ENCODE measurements at places on chromosomes 12 and 14.

- no peak for DNase-seq
These were observed 46.7 kb downstream of the KICS2 start for GRCh38 chr12:64175254-64175945.

GRCh38 chr12:53328043-53328435 is 6.6 kb upstream of the AAAS start:
- DNase-seq: no peak

- DNase-seq: no peak
These were observed 55.1 kb downstream of the TTLL5 start for GRCh38 chr14:75715926-75716780.

DNA sequence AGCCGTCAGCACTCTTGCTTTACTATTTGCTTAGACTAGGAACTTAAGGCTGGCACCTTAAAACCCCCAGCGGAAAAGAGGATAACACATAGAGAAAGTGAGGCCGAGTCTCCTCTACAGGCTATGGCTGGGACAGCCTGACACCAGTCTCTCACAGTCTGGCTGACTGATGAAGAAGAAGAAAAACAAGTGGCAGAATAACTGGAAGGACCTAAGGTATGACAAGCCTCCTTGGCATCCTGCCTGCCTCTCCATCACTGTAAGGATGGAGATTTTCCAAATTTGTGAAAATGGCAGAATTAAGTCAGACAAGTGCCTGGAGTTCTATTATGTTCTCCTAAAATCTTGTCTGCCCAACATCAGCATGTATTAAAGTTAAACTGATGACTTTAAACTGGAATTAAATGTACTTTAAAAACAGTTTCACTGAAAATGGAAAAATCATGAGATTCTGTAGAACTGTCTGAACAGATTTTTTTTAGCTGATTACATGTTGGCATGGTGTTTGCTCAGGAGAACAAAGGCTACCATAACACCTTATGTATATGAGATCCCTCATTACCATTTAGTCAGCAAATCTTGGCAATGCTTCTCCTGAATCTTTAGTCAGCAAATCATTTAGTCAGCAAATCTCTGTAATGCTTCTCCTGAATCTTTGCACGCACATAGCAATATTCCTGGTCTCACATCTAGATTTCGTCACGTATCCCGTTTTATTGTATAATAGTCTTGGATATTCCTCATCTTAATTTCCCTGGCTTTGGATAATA is 140.3 kb upstream of the AEBP2 start:
- DNase-seq: no peak

DNA sequence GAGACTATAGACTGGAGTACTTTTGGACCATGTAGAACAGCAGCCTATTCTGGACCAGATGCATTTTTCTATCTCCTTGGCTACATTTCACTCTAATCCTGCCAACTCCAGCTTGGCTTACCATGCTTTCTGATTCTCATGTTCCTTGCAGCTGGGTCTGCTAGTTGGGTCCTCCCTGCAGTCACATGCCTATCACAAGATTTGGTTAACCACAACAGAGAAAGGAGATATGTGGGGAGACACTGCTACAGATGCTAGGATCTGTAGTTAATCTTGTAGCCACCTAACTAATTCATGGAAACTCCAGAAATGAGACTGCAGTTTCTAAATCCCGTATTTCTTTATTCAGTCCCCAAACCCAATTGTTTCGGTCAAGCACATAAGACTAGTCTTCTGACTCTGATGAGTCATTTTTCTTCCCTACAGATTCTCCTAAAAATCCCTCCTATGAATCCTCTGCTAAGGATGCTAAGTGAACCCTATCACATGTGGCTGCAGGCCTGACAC is 410.6 kb downstream of the DAD1 start:
- DNase-seq: no peak

DNA sequence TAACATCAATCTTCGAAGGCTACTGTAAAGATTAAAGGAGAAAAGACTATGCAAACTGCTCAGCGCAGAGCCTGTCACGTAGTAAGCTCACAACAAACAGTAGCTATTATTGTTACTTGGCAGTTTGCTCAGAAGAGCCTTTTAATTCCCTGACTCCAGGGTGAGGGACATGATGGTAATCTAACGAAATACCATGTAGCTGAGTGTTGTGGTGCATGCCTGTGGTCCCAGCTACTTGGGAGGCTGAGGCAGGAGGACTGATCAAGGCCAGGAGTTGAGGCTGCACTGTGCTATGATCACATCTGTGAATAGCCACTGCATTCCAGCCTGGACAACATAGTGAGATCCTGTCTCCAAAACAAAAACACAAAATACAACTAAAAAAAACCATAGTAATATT is 22.8 kb downstream of the HEBP1 start:
- no peak for DNase-seq

DNA sequence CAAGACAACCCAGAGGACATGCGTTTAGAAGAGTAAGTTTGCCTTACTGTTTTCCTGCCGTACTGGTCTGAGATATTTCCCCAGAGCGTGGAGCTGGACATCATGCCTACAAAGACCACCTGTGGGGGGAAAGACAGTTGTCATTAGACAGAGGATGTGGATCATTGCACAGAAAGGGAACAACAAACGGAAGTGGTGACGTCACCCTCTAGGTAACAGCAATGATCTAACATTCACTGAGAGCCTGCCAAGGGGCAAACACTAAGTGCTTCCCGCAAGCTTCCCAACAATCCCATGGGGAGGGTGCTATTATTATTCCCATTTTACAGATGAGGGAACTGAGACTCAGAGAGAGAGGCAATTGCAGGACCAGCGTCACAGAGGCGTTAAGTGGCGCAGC is 48.5 kb downstream of the SVOP start:
- no peak for DNase-seq

DNA sequence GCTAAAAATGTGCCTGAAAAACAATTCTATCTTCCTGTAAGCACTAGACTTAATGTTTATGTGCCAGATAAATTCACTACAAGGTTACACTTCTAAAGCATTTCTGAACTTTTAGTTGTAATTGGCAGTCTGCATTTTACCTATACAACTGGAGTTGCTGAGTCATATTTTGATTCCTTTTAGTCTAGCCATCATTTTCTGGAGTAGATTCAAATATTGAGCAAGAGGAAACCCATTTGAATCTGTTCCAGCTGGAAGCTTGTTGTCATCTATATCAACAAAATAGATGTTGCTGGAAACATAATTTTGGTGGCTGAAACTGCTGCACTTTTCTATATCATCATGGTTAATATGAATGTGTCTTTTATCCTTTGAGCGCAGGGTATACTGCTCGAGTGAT is 122.2 kb upstream of the CCDC175 start:
- no peak for DNase-seq

DNA sequence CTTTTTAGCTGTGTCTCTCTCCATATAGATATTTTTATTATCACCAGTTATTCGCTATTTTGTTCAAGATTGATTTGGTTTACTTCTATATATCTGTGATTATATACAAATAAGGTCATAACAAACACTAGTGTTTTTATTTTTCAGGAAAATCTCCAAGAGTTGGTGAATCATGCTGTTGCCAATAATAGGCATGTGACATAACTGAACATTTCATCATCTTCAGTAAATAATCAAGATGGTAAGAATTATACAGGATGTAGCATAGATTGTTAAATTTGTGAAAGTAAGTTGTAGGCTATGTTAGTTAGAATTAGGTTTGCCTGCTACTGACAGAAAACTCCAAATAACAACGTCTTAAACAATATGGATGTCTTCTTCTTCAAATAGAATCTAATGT is 240.9 kb upstream of the PDE3A start:
- DNase-seq: no peak

- DNase-seq: no peak
These were observed 32.2 kb downstream of the SH2B3 start for GRCh38 chr12:111437816-111438454.

GRCh38 chr12:121261398-121261797 is 35.1 kb downstream of the CAMKK2 start:
- DNase-seq: no peak

DNA sequence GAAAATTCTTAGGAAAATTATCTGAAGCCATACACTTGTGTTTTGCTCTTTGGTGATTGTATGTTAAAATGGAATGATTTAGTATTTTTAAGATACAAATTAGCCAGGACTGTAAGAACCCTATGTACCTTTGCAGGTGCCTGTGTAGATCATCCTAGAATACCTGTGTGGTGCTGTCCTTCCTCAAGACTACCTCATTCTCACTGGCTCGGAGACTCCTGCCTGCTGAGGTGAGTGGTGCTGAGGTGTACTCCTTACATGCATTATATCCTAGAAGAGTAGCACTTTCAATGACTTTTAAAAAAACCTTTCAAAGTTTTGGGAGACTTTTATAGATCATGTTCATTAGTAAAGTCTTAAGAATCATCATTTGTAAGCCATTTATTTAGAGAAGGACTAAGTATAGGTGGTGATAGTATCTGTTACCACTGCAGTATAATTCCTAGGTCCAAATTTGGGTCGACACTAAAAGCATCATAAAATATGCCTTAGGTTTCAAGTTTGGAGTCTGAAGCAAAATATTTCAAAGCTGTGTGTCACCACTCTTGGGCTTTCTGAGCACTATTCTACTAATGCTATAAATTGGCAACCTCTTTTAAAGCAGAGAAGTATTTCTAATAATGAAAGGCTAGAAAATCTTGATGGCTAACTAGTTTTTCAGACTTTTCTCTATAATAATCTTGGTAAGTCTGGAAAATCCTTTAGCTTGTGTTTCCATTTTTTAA is 36.6 kb downstream of the RASSF8 start:
- DNase-seq: no peak

Data from activated CD4-positive, alpha-beta T cell treated with anti-CD3 and anti-CD28 coated beads for 24 hours (primary cell).